Activated T-cell treated with anti-CD3 and anti-CD28 coated beads for 24 hours (primary cell): ENCODE measurements at places on chromosomes 4 and X.
A peak's percentile ranks its signal among the peaks of the same experiment; 100 is the strongest.

DNA sequence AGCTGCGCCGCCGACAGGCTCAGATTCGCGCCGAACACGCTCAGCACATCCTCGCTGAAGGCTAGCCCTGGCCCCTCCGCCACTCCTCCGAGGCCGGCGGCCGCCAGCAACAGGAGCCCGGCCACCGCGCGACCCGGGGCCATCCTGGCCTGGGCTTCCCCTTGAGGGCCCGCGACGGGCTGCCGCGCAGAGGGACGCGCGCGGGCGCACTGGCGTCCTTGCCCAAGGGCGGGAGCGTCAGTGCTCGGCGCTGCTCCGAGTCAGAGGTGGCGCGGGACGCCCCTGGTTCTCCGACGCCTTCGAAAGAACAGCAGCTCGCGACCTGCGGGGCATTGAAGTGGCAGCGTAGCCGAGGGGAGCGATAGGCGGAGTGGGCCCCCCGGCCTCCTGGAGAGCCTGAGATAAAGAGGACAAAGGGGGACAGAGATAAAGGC is 745 bp downstream of the SLC39A8 start:
- peak; percentile 57 for DNase-seq

GRCh38 chr4:118918388-118918787 is 29.7 kb downstream of the SYNPO2 start:
- DNase-seq = no peak

DNA sequence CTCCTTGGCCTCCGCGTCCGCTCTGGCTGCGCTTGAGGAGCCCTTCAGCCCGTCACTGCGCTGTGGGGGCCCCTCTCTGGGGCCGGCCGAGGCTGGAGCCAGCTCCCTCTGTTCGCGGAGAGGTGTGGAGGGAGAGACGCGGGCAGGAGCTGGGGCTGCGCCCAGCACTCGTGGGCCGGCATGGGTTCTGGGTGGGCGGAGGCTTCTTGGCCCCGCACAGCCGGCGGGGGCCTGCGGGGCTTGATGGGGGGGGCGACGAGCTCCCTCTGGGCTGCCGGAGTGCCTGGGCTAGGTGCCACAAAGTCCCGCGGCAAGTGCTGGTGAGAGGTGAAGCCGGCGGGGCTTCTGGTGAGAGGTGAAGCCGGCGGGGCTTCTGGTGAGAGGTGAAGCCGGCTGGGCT is 61.9 kb downstream of the ANKRD50 start:
- DNase-seq = no peak

GRCh38 chr4:46946919-46947536 is 38.0 kb upstream of the COX7B2 start:
- DNase-seq = no peak

GRCh38 chr4:83180431-83180968 is 66.0 kb upstream of the PLAC8 start:
- no peak for DNase-seq

- no peak for DNase-seq
These were observed 164.3 kb upstream of the PABPC4L start for GRCh38 chr4:134365852-134366251.

GRCh38 chr4:2353222-2354107 is 65.0 kb downstream of the ZFYVE28 start:
- no peak for DNase-seq

GRCh38 chr4:22802876-22803275 is 110.1 kb downstream of the GBA3 start:
- no peak for DNase-seq

DNA sequence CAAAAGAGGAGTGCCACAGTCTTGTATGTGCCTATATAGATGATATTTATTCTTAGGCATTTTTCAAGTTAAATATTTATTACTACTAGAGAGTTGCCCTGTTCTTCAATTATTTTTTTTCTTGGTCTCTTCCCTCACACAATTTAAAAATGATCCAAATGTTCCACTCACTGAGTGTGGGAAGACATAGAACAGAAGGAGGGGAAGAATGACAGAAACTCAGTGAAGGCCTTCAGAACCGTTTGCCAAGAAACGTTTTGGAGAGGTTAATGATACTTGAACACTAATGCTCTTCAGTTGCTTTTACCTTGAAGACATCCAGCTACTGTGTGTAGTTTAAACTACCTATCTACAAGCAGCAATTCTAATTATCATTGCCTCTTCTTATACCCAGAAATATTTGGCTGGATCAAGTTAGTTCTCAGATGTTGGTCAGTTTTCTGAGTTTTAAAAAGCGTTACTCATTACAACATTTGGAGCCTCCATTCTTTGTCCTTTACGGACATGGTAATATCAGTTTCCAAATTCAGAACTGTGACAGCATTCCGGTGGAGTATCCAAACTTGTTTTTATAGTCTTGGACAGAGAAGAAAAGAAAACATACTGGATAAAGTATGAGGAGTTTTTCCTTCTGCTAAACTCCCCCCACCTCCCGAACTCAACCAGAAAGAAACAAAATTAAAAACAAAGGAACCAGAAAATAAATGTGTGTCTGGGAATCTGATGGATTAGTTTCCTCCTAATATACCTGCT is 389.7 kb downstream of the SPRY1 start:
- DNase-seq = no peak

DNA sequence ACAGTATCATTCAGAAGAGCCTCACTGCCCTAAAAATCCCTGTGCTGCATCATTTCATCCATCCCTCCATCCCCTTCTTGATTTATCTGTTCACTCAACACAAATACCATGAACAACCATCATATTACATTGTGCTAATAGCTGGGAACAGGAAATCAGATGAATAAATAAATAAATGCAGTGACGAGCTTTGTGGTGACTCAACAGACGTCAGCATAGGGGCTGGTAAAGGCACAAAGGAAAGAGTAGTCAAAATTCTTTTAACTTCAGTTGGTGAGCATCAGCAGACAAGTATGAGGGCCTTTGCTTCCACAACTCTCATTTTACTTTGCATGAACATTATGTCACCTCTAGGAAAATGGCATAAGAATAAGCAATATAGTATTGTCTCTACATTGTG is 65.5 kb downstream of the EDNRA start:
- DNase-seq = no peak

GRCh38 chr4:3486541-3487540 is 23.7 kb downstream of the DOK7 start:
- DNase-seq = no peak

GRCh38 chr4:79514621-79515329 is 106.7 kb upstream of the GK2 start:
- no peak for DNase-seq

GRCh38 chr4:2175990-2176698 is 65.8 kb downstream of the HAUS3 start:
- DNase-seq = no peak

DNA sequence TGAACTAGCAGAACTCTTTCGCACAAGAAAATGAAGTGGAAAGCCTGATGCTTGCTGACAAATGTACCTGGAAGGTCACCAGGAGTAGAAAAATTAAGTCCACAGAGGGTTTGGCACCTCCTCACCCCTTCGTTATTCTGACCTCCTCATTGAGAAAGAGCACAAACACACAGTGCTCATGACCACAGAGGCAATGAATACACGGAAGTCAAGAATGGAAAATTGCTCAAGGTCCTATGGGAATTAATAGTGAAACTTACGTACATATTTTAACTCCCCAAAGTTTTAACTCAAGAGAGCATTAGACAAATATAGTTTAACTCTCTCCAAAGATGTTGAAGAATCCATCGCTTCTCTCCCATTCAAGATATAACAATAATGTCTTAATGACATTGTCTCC is 83.6 kb upstream of the CAMK2D start:
- no peak for DNase-seq

DNA sequence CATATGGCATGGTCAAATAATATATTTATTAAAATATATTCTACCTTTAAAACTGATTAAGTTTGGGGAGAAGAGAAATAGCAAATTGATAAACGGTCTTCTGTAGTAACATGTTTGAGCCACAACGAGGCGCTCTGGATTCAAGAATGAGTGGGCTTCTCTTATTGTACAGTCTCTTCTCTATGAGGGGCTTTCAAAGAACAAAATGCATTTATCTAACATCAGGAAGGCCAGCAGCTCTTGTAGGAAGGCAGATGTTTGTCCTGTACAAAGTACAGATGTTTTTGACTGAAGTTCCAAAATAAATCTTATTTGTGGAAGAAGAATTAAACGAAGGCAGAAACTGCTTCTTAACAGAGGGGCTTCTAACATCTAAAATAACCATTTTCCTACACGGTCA is 153.6 kb downstream of the RASL11B start:
- DNase-seq = no peak

- DNase-seq = no peak
These were observed 557.7 kb upstream of the SLIT2 start for GRCh38 chr4:19693936-19694570.

- DNase-seq = no peak
These were observed 116.9 kb upstream of the GALNT7 start for GRCh38 chr4:173051716-173052115.

GRCh38 chrX:48683411-48683982 is at the start of gene WAS:
Gene WAS (plus strand): TSS chrX:48683799. CDS start chrX:48683854, 55 bp downstream.
- DNase-seq = peak; percentile 16

- no peak for DNase-seq
These were observed 75.5 kb downstream of the MTMR1 start for GRCh38 chrX:150768580-150769190.

- DNase-seq = no peak
These were observed 17.4 kb downstream of the GSPT2 start for GRCh38 chrX:51760657-51761056.

DNA sequence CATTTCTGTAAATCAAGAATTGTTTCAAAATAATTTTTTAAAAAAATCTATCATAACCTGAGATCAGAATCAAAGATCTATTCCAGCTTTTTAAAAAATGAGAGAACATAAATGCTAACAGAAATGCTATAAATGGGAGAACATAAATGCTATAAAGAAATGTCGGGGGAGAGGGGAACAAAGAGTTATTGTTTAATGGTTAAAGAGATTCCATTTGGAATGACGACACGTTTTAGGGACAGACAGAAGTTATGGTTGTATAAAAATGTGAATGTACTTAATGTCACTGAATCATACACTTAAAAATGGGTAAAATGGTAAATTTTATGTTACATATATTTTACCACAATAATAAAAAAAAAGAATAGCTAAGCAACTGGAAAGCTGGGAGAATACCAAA is 127.1 kb downstream of the ATRX start:
- no peak for DNase-seq

- DNase-seq = no peak
These were observed 1.6 kb downstream of the PAPSS1 start for GRCh38 chr4:107718351-107718965.

DNA sequence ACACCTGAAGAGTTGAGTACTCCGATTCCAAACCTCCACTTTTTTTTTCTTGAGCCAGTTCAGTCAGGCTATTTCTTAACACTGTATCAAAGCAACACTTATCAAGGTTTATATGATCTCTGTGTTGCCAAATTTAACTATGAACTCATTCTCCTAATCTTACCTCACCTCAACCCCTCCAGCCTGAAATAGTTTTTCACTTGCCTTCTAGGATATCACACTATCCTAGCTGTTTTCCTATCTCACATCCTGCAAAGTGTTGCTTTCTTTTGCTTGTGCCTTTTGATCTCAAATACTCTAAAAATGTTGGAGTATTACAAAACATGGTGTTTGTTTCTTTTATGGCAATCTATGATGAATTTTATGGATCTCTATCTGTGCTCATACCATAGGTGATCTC is 415.0 kb downstream of the CFAP47 start:
- no peak for DNase-seq

GRCh38 chrX:155544881-155545280 is 67.9 kb downstream of the TMLHE start:
- DNase-seq = no peak

DNA sequence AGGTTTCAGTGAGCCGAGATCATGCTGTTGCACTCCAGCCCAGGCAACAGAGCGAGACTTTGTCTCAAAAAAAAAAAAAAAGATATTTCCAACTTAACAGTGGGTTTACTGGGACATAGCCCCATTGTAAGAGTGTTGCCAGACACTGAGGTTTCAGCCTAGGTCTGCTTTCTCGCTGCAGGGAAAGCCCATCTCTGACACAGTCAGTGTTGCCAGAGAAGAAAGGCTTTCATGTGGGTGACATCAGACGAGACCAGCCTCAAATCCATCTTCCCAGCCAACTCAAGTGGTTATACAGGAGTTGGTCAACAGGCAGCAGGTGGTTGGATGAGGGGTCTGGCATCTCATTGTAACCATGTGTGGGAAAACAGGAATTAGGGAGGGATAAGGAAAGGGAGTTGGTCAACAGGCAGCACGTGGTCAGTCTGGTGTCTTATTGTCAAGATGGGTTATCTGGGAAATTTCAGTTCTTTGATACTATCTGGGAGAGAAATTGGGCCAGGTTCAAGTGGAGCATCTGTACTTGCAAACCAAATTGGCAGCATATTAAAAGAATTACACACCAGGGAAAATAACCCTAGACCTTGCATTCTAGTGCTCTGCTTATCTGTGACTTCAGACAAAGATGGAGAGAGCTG is 41.1 kb downstream of the NELFA start:
- DNase-seq = no peak

DNA sequence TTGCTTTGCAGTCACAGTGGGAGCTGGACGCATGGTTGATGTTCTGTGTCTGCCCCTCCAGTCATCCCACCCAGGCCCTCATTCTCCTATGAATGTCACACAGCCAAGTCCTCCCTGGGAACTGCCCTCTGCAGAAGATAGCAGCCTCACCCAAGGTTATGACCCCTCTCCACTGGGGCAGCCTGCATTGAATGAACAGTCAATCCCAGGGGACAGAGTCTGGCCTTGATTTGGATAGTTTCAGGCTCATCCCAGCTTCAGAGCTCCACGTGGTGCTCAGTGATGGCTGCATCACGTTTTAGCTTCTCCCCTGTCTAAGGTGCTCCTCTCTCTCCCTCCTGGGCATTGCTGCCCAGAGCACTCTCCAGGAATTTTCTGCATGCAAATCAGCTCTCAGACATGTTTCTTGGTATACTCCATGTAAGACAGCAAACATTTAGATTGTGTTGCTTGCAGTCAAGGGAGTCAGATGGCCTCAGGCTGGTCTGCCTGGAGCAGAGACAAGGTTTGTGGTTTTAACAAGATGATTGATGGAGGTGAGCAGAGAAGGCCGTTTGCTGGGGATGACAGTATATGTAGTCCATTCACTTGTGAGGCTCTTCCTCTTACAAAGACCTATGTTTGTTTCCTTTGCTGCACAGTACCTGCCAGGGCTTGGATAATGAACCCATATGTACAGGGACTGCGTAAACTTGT is 56.1 kb upstream of the MSX1 start:
- no peak for DNase-seq
